ENCODE measurements at places on chromosomes 6 and 20.
A peak's percentile ranks its signal among the peaks of the same experiment; 100 is the strongest.

DNA sequence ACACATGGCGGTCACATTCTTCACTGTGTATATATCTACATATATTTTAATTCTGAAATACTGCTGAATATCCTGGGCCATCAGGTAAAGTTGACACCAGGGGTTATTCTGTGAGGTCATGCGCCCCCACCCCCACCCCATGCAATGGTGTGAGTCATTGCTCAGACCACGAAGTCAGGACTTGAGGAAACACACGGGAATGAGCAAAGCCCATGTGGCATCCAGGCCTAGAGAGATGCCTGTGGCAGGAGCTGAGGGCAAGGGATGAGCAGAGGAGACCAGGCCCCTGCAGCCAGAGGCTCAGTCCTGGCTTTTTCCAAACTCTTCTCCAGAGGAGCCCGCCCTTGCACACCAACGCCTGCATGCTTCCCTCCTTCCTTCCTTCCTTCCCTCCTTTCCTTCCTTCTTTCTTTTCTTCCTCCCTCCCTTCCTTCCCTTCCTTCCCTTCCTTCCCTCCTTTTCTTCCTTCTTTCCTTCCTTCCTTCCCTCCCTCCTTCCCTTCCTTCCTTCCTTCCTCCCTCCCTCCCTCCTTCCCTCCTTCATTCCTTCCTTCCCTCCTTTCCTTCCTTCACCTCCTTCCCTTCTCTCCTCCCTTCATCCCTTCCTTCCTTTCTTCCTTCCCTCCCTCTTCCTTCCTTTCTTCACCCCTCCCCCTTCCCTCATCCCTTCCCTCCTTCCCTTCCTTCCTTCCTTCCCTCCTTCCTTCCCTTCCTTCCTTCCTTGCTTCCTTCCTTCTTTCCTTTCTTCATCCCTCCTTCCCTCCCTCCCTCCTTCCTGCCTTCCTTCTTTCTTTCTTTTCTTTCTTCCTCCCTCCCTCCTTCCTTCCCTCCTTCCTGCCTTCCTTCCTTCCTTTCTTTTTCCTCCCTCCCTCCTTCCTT, 72.0 kb upstream of the INSM1 start:
- DNase-seq: no peak

DNA sequence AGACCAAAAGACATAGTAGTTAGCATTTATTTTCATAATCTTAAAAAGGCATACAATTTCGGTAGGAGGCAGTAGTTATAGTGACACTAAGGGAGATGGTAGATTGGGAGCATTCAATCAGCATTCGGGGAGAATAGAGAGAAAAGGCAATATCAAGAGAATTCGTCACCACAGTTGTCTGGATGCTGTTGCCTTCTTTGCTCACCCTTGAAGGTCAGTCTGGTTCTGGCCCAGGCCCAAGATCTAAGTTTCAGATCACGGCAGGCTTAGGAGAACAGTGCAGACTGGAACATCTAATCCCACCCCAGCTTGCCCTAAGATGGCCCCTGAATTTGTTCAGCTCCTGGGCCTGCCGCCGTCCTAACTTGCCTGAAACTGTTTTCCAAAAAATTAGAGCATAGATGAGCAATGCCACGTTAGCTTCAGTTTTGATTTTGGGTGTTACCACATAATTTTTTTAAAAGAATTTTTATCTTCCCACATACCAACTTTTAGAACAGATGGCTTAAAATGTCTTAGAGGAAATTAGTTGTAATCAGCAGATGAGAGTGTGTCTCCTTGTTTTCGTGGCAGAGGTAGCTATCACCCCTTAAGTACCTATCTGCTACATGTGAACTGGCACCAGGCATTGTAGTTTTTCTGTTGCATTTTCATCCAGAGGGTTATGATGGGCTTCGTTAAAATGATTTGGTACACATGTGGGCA, 8.3 kb upstream of the CEP85L start:
- DNase-seq: no peak

DNA sequence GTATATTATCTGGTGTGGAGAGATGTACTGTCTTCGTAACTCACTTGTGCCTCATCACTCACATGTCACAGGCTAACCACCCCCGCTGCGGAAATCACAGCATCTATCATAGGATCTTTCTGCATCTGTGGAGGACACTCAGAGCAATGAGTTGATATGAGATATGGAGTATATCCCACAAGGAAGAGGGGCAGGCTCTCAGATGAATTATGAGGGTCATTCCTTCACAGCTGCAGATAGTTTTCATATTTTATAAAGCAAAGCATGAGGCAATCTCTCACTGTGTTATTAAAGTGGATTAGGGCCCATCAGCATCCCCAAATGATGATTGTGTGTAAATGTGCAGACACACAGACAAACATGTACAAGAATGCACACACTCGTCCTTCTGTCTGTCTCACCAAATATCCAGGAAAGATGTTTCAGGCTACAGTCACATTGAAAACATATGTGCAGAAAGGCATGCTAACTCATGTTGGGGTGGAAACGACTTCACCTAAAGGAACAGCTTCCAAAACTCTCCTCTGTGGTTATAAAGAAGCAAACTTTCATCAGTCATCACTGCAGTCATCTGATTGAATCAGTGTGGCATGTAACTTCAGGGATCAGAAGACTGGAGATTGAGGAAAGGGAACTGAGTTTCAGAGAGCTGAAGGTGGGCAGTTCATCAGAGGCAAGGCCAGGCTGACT, 164.7 kb downstream of the FOXC1 start:
- DNase-seq: no peak

- DNase-seq: no peak
Measured at GRCh38 chr6:816510-817084, 123.7 kb upstream of the EXOC2 start.

DNA sequence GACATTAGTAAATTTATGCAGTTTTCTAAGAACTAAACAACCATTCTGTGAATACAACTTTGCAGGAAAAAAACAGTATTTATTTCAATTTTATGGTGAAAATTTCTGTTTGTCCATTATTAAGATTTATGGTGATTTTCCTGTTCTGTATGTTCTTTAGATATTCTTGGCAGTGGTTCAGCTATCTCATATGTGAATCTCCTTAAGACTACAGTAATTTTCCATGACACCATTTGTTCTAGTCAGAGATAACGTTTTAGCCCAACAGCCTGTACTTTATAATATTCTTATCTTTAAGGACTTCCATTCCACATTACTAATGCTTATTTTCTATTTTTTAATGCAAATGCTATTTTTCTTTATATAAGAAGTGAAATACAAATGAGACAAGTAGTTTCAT, 504.0 kb downstream of the RFPL4B start:
- DNase-seq: no peak

GRCh38 chr6:122388945-122389344, 10.5 kb upstream of the HSF2 start:
- no peak for DNase-seq

DNA sequence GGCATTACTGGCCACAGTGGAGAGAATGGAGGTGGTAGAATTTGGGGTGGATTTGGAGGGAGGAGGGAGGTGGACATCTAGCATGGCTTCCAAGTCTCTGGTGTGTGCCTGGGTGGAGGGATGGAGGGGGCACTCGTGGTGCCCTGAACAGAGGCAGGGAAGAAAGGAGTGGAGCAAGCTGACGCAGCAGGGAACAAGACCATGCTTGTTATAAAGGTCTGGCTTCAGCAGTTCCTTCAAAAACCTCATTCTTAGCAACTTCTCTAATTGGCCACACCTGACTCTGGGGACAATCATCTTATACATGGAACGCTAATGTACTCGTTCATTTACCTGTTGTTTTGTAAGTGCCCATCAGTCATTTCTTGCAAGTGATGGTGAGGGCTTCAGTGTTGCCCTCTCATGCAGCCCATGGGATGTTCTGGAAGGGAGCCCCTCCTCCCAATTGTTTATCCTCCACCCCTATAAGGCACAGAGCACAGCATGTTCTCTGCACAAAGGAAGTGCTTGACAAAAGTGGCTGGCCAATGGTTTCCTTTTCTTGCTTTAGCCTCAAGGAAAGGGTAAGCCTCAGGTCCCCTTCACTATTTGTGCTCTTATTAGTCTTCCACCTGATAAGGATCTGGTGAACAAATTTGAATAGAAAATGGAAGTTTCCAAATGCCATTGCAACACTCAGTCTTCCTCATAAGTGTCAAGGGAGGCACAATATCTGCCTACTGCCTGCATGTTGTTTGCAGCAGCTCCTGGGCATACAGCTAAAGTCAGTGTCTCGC, 39.3 kb downstream of the GFOD1 start:
- no peak for DNase-seq

DNA sequence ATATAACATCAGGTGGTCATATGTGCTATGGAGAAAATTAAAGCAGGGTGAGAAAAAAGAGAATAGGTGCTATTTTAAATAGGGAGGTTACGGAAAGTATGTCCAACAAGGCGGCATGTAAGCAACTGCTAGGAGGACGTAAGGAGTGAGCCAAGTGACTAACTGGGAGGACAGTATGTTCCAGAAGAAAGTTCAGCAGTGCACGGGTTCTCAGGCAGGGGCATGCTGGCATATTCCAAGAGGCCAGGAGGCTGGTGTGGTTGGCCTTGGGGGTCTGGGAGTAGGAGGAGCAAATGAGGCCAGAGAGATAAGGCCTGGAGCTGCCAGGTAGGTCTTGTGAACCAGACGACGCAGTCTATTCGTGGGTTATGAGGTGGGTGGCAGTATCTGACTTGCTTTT, 112.4 kb downstream of the ARMC2 start:
- DNase-seq: no peak

DNA sequence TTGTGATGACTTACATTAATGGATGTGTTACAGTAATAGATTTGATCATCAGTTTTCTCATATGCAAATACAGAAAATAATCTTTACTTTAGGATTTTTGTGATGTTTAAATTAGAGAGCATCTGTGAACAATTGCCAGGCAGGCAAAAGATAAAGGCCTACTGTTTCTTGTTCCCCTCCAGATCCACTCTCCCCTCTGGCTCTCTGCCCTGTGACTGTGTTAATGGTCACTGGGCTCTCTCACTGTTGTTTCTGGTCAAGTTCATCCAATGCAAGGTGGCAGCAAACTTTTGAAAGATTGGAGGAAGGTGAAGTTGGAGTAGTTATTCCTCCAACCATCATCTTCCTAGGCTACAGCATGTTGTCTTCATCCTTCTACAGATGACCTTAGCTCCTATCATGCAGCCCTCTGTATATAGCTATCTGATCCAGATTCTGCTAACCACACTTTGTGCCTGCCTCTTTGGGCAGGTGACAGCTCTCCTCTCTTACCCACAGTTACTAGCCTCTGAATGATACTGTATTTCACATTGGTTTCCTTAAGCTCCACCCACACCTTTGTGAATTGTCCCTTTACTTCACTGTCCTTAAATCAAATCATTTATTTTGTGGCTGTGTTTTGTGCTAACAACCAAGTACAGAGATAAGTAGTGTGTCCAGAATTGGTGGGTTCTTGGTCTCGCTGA, 48.9 kb upstream of the ARG1 start:
- no peak for DNase-seq

DNA sequence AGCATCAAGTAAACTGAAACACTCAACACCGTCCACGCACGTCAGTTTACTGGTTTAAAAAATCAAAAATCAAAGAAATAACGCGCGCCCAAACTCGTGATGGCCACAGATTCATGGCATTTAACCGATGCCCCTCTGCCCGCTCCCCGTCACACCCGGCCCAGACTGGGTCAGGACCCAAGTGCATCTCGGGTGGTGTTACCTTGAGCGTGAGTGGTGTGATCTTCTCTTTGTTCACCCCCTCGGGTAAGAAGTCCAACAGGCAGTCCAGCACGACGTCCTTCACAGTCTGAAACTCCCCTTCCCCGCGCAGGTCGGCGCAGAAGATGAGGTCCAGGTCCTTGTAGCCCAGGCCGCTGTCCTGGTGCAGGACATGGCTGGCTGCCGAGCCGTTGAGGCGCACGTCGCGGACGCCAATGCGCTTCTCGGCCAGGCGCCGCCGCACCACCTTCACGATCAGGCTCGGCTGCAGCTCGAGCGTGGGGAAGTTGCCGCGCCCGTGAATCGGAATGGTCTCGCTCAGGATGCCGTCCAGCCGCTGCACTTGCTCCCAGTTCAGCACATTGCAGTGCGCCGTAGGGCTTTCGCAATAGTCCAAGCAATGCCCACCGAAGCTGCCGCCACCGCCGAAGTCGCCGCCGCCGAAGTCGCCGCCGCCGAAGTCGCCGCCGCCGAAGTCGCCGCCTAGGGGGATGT, 945 bp downstream of the TENT5A start:
- peak; percentile 54 for DNase-seq

GRCh38 chr6:131519670-131520436, 53.2 kb upstream of the ARG1 start:
- peak; percentile 32 for DNase-seq

DNA sequence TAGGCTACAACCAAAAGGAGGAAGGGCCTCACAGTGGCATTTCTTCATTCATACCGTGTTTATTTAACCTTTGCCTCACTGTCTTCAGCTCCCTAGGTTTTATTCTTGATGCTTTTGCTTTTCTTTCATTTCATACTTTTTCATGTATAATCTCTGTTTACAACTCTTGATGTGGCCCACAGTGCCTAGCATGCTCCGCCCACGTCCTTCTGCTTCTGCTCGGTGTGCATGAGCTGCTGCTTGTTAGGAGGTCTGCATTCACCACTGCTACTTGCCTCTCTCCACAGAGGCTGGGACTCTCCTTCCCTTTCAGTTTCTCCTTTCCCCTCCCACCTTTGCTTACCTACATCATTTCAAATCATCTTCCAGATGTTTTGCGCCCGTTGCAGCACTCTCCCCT, 147.6 kb downstream of the EYA4 start:
- DNase-seq: no peak

DNA sequence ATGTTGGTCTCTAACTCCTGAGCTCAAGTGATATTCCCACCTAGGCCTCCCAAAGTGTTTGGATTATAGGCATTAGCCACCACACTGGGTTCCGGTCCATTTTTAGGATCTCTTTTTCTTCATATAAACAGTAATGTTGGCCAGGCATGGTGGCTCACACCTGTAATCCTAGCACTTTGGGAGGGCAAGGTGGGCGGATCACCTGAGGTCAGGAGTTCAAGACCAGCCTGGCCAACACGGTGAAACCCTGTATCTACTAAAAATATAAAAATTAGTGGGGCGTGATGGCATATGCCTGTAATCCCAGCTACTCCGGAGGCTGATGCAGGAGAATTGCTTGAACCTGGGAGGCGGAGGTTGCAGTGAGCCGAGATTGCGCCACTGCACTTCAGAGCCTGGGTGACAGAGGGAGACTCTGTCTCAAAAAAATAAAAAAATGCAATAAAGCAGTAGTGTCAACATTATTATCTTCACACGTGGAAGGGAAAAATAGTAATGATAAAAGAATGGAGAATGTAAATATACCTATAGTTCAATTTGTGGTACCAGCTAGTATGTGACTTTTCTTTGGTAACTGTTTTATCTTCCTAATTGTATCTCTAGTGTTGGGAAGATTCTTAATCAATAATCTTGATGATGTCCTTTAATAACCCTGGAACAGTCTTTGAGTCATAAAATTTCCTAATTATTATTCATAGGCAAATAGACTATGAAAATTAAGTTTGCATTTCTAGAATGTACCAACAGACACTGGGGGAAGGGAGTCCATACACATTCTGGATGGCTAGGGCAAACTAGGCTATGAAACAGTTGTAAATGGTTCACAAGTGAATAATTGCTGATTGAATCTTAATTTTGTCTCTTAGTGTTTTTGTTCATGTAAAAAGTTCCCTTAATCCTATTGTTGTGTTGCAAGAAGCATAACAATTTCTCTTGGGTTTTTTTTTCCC, 3.6 kb downstream of the PARD6B start:
- no peak for DNase-seq

- DNase-seq: no peak
Measured at GRCh38 chr20:57157106-57157691, 109.2 kb downstream of the BMP7 start.

GRCh38 chr20:46715292-46715756, 5.9 kb downstream of the SLC2A10 start:
- DNase-seq: no peak

- DNase-seq: no peak
Measured at GRCh38 chr20:40100261-40100660, 588.8 kb downstream of the MAFB start.

GRCh38 chr6:154954347-154954746, 40.8 kb upstream of the TIAM2 start:
- no peak for DNase-seq

Measured in activated T-cell treated with anti-CD3 and anti-CD28 coated beads, Interleukin-2, amount 50 U/mL, for 1 hour (primary cell).